ENCODE measurements at places on chromosomes 5 and 9.
A peak's percentile ranks its signal among the peaks of the same experiment; 100 is the strongest.

GRCh38 chr5:75367401-75367800, 30.4 kb downstream of the HMGCR start:
- peak; percentile 26 for ATAC-seq

DNA sequence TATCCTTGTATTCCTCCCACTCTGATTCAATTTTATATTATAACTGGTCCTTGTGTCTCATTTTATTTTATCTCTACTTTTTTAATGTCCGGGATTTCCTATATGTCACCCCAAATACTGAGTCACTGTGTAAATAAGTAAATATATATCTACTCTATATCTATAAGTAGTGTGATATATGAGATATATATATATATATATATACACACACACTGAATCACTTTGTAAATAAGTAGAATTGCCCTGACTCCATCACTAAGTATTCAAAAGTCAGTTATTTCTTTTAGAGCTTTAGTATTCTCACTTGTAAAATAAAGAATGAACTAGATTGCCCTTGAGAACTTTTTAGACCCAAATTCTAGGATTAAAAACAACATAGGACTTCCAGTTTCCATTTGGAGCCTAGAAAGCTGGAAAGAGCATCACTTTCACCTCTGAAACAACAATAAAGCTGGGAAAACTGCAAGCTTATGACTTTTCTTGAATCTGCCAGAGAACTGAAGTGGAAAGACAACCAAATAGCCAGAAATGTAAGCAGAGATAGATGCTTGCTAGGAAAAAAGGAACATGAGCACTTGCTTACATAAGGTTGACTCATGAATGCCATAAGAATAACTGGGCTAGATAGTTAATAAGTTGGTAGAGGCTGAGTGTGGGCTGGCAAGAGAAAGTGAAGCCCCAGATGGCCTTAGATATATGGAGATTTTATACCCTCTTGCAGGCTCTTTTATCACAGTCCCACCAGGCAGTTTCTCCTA, 171.1 kb upstream of the TLX3 start:
- peak; percentile 83 for ATAC-seq

DNA sequence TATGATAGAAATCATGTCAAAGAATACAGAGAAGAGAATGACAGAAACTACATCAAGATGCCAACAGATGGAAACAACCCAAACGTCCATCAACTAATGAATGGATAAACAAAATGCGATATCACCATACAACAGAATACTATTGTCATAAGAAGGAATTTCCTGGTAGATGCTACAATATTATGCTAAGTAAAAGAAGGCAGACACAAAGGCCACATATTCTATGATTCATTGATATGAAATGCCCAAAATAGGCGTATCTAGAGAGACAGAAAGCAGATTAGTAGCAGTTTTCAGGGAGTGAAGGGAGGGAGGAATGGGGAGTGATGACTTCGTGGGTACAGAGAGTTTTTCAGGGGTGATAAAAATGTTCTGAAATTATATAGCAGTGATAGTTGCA, 58.3 kb upstream of the AKNA start:
- peak; percentile 85 for ATAC-seq

DNA sequence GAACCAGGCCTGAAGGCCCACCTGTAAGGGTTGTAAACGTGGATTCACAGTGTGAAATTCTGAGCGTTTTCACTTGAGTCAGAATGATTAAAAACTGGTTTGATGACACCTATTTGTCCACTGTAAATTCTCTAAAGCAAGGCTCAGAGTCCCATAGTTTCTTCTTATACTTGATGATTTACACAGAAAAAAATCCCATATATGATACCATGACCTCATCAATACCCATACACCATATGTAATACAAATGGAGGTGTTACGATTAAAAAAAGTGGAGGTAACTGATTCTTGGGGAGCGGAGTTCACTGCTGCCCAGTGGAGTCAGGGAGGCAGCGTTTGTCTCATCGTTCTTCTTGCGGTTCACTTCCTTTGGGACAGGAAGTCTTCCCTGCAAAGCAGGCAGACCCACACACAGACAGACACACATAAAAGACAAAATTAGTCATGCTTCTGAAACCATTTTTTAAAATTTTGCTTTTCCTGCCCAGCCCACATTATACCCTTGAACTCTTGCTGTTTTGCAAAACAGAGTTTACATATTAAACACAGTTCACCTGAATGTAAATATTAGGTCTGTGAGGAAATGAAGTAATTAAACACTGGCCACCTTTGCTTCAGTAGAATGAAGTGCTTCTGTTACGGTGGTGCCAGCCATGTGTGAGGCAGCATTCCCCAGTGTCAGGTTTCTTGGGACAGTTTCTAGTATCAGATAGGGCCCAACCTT, 26.2 kb downstream of the NREP start:
- ATAC-seq, result no peak

- ATAC-seq, result no peak
These were observed 80.6 kb downstream of the COL23A1 start for GRCh38 chr5:178509491-178510057.

DNA sequence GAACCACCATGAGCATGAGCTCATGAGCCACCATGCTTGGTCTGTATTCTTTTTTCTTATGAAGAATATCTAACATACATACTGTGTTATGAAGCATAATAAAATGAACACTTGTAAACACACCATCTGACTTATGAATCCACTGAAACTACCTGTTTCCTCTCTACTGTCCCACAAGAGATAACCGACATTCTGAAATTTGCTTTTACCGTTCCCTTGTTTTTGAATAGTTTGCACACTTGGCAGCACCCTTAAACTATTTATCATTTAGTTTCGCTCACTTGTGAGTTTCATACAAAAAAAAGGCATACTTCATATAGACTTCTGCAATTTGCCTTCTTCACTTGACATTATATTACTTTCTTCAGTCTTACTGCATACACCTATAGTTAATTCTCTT, 8.9 kb downstream of the LARS1 start:
- no peak for ATAC-seq

- ATAC-seq, result no peak
These were observed 1290.2 kb upstream of the WWC1 start for GRCh38 chr5:167001246-167001645.

- peak; percentile 21 for ATAC-seq
These were observed 104.2 kb downstream of the RAPGEF6 start for GRCh38 chr5:131530706-131531331.

DNA sequence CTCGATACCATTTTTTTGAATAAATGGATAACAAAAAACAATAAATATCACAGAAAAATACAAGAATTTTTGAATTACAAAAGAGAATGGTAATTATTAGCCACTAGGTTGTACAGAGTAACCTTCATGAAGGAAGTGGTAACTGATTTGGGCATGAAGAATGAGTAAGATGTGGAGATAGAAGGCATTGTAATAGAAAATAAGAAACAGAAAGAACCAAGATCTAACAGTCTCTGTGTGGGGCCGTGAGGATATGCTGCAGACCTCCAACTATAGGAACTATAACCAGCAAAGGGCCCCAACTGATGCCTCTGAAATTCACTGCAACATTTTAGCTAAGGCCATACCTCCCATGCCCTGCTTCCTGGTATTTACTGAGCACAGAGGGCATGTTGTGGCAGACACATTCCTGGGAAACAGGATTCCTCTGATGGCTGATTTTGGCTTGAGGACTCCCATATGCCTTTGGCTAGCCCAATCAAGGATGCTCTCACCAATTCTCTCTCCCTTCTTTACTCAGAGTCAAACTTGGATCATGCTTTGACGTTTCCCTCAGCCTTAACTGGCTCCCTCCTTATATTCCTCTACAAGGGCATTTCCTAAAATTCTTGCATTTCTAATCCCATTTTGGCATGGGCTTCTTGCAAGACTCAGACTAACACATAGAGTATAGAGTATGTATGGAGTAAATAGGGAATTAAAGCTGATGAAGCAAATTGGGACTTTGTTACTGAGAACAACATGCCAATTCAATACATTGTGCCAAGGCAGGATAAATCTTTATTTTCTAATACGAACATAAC, 208.9 kb downstream of the PDE4D start:
- peak; percentile 49 for ATAC-seq

DNA sequence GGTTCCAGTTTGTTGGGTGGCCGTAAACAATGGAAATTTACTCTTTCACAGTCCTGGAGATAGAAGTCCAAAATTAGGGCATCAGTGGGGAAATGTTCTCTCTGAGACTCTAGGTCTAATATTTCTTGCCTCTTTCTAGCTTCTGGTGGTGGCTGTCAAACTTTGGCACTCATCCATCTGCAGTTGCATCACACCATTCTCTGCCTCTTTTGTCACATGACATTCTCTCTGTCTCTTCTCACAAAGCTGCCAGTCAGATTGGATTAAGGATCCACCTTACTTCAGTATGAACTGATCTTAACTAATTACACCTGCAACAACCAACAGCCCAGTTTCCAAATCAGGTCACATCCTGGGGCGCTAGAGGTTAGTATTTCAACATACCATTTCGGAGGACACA, 222.9 kb upstream of the FTMT start:
- no peak for ATAC-seq

DNA sequence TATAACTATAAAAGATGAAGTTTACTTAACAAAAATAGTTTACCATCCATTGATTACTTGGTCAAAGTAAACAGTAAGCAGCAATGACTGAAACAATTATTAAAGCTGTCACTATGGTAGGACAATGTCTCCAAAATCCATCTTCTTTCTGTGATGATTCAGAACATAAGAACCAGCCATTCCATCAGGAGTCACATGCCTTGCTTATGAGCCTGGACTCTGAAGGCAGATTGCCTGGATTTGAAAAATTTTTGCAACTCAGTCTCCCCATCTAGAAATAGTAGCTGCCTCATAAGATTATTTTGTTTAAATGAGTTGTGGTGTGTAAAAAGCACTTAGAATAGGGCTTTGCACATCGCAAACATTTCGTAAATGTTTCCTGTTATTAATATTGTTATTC, 136.2 kb downstream of the LIFR start:
- ATAC-seq, result no peak

Measured in SK-N-SH treated with all-trans-retinoic acid at 6 μM for 48 hours (cell line).